Fibroblast of lung (primary cell): ENCODE measurements at places on chromosomes 7 and 10.

DNA sequence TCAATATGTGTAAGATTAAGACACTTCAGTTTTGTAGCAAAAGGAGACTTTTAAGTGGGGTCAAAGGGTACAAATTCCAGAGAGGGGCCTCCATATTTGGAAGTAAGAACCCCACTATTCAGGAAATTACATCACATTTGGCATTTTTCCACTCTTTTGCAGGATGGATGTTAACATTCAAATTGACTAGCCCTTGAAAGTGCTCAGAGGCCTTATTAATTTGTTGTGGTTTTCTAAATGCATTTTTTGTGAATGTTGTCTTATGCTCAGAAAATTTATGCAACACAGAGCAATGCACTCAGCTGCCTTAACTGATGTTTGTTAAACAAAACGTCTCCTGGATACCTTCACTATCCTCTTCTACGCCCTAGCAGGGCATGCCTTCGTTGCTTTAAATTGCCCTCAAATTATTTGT is 50.9 kb upstream of the PDLIM1 start:
- DNase-seq = peak; percentile 85

DNA sequence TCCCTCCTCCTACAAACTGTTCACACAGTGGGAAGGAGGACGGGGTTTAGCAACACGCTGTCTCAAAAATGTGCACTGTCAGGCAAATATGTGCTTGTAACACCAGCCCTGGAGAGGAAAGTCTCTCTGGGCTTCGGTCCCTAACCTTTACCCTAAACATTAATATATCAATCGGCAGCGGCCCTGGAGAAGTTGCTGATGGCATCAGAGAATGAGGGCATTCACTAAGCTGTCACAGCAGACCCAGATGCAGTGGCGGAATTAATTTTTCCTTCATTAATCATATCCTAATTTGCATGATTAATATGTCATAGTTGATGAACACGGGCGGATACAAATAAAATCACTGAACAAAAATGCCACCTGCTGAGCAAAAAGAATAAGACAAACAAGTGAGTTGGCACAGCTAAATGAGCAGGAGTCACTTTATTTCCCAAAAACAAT is 45.2 kb upstream of the INSIG1 start:
- DNase-seq = peak; percentile 77

GRCh38 chr10:86965986-86966654 is 2.2 kb upstream of the ADIRF start:
- no peak for DNase-seq

DNA sequence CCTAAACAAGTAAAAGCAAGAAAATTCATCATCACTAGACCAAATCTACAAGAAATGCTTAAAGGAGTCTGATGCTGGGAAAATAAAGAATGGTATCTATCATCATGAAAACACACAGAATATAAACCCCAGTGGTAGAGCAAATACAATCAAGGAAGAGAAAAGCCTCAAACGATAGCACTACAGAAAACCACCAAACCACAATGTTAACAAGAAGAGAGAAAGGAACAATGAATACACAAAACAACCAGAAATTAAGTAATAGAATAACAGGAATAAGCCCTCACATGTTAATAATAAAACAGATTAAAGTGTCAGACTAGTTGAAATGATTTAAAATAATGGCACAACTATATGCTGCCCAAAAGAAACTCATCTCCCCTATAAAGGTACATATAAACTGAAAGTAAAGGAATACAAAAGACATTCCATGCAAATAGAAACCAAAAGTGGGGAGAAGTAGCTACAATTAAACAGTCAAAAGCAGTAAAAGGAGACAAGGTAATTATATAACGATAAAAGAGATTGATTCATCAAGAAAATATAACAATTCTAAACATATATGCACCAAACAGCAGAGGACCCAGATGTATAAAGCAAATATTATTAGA is 77.3 kb downstream of the JMJD1C start:
- no peak for DNase-seq

DNA sequence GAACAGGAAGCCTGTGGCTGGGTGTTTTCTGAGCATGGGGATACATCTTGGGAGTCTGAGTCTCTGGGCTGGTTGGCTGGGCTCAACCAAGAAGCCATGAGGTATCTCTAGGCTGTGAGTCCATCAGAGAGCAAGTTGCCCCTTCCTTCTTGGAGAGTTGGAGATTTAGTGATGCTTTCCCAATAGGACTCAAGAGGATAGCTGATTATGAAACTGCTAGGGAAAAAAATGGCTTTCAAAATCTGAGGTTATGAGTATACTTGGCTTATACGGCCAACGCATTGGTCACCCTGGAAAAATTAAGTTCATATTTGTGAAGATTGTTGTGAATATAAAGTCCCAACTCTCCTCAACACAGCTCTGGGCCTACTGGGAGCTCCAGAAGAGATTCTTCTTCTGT is 162.7 kb upstream of the KMT2E start:
- no peak for DNase-seq

DNA sequence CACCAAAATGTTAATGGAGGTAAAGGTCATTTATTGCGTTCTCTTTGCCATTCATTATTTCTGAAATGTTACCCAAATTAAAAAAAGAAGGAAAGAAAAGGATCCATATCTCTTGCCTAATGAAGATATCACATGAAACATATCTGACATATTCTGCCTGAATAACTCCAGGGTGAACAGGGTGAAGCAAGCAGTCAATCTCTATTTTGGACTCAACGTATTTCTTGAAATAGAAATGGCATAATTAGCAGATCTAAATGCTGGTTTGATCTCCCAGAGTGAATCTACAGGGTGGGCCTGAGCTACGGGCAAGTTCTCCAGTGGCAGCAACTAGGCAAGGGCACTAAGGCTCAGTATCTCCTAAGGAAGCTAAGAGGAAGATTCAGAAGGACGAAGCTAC is 24.0 kb downstream of the MPP7 start:
- DNase-seq = no peak

- DNase-seq = no peak
Measured at GRCh38 chr7:130951976-130952876, 218.2 kb upstream of the KLF14 start.

- DNase-seq = no peak
Measured at GRCh38 chr7:158495786-158496185, 91.8 kb downstream of the PTPRN2 start.

DNA sequence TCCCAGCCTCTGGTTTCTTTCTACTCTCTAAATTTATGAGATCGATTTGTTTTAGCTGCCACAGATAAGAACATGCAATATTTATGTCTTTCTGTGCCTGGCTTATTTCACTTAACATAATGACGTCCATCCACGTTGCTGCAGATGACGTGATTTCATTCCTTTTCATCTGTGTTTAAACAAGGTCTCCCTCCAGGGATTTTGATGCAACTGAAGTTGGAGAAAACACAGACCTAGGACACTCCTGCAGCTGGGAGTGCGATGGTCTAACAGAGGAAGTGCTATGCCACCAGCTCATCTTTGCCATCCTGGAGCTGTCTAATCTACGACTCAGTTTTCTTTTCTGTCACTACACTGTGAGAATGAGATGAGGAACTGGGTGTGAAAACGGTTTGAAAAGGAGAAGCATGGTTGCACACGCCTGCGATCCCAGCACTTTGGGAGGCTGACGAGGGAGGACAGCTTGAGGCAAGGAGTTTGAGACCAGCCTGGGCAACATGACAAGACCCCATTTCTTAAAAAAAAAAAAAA is 1.5 kb upstream of the KCTD7 start:
- DNase-seq = no peak

DNA sequence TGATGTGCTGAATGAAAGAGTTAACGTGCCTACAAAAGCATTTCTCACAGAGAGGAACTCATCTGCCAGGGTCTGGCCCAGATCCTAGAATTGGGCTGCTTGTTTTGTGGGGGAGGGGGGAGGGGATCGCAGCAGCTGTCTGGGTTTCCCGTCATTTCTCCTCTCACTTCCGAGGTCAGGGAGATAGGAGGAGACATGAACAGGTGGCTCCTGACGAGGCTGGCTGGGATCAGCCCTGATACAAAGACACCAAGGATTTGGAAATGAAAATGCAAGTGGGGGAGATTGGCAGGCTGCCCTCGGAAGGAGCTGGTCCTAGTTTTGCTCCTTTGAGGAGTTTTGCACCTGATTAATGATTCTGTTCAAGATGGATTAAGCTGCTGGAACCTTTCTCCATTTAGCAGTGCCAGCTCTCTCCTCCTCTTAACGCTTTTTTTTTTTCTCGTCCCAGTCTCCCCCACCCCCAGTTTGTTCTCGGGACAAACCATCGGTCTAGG is 86.8 kb upstream of the KMT2C start:
- peak; percentile 48 for DNase-seq

DNA sequence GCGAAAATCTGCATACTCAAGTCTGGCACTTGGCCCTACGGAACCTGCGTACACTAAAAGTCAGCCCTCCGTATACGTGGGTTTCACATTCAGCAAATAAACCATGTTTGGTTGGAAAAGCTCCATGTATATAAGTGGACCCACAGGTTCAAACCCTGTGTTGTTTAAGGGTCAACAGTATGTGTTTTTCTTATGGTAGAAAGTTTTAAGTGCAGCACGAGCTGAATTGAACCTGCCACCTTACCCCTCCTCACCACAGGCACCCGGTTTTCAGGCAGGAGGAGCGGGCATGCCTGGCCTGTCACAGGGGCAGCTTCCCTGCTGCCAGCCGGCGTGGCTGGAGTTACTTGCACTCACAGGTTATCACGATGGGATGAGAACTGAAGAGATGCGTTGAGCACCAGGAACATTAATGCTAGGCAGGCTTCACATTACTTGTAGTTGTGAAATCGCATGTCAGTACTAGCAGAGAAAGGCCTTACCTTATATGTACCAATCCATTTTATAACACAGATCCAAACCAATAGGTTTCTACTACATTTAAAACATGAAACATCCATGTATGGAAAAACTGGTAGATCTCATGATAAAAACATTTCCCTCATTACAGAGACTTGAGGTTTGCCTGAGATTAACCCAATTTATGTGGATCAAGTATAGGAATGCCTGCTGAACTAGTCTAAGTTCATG is 12.9 kb downstream of the INSIG1 start:
- DNase-seq = no peak

DNA sequence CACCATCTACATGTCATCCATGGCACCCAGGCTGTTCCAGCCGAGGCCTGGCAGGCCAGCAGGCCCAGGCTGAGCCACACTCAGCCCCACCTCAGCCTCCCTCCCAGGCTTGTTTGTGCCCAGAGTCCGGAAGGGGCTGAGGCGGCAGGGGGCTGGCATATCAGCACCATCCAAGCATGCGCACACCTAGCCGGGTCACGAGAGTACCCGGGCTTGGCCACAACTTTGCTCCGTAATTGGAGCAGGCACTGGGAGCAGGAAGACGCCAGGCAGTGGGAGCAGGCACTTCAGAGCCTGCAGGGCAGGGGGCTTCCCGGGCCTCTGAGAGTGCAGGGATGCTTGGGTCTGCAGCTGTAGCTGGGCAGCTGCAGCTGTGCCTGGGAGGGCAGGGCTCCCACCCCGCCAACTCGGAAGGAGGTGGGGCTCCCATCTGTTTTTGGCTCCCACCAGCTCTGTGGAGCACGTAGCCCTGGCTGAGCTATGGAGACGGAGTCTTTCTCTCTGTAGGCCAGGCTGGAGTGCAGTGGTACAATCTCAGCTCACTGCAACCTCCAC is 15.2 kb upstream of the TSPAN15 start:
- no peak for DNase-seq

DNA sequence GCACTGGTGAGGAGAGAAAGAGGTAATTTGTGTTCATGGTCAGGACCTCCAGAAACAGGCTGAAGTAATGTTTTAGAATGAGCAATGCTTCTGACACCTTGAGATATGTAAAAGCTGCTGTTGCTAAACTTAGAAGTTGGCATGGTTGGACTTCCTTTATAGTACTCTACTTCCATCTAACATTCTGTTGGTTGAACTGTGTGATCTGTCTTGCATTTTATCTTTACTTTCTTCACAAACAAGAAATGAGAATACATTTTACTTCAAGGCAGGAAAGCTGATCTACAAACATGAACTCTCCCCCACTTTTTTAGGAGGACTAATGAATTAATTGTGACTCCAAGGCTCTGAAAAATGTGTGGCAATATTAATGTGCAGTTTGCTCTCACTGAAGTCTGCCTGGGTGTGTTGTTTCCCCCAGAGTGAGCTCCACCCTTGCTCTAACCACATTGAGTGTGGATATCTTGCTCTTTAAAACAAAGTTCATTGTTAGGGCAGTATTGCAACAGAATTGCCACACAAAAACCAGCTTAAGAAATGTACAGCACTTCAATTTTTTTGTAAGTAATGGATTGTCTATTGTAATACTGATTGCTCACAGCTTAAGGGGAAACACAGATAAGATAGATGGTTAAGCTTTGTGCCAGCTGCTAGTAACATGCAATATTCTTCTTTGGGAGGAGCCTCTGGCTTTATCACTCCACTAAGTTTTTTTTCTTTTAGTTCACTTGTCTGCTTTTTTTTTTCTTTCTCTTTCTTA is 69.0 kb downstream of the ADD3 start:
- DNase-seq = peak; percentile 91

DNA sequence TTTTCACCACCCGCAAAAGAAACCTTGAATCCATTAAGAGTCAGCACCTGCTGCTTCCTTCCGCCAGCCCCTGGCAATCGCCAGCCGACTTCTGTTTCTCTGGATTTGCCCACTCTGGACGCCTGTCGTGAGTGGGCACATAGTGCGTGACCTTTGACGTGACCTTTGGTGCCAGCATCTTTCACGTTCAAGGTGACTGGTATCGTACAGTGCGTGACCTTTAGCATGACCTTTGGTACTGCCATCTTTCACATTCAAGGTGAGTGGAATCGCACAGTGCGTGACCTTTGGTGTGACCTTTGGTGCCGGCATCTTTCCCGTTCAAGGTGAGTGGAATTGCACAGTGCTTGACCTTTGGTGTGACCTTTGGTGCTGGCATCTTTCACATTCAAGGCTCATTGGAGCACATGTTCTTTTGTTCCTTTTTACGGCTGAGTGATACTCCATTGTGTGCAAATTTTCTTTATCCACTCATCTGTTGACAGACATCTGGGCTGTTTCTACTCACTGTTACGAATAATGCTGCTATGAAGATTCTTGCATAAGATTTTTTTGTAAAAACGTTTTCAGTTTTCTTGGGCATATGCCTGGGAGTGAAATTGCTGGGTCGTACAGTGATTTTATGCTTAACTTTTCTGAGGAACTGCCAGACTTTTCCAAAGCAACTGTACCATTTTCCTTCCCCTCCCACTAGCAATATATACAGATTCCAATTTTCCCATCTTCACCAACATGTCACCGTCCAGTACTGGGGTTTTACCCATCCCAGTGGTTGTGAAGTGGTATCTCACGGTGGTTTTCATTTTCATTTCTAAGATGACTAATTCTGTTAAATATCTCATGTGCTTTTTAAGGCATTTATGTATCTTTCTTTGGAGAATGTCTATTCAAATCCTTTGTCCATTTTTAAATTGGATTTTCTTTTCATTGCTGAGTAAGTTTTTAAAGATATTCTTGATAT is 145.3 kb downstream of the DIP2C start:
- DNase-seq = no peak

- no peak for DNase-seq
Measured at GRCh38 chr7:33339074-33339790, 209.9 kb downstream of the BBS9 start.

DNA sequence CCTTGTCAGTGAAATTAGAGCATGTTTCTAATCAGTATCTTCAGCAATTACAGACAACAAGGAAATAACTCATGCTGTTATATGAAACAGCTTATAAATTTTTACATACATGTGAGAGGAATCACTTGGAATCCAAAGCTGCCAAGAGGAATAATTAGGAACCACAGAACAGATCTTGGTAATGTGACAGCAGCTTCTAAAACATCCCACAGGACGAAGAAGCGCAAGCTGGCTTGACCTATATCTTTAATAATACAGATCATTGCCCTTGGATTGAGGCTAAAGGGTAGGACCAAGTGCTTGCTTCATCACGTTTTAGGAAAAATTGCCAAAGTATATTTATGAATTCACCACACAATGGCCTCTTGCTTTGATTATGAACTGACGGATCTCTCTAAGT is 869.8 kb downstream of the LRMDA start:
- DNase-seq = no peak
